ENCODE measurements at places on chromosomes 13 and 19. TPM values are rescaled to one million over a fixed set of nuclear protein-coding genes. Genes with fewer than 3 reads are reported as not detected.

DNA sequence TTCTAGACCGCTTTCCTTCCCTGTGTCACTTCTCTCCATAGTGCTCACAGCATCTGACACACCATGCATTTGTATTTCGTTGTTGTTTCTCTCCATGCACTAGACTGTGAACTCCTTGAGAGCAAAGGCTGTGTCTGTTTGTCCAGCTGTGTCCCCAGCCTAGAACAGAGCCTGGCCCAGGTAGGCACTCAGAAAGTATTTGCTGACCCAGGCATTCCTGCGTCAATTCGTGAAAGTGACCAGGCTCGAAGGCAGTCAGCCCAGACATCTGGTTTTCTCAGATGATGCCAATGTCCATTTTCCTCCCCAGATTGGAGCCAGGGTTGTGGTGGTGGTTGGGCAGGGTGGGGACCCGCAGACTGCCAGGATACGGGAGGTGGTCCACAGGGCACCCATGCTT is 164.8 kb downstream of the ZNF536 start:
- H3K4me1 ChIP-seq, result no peaks in the 10 kb centered on the region
- H3K4me3 ChIP-seq, result no peak overlapping the region
- no peaks in the 10 kb centered on the region for H3K36me3 ChIP-seq
- DNase-seq, result no peak
- H3K27me3 ChIP-seq, result no peaks in the 10 kb centered on the region

DNA sequence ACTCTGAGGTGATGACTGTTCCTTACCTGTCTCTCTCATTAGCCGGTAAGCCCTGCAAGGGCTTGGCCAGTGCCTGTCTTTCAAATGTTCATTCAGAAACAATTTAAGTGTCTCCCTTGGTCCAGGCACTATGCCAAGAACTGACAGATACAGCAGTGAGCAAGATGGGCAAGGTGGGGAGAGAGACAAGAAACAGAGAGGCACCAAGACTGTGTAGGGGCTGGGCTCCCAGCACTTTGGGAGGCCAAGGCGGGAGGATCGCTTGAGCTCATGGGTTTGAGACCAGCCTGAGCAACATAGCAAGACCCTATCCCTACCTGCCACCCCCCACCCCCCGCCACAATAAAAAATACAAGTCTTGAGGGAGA is 1.3 kb upstream of the CCNE1 start:
- no peaks in the 10 kb centered on the region for H3K27me3 ChIP-seq
- no peak overlapping the region for H3K4me3 ChIP-seq
- H3K27ac ChIP-seq, result no peak overlapping the region
- no peak for DNase-seq
- H3K4me1 ChIP-seq, result peaks cover 28% of the 10 kb centered on the region

The RFPL4A gene
- not detected for total RNA-seq

DNA sequence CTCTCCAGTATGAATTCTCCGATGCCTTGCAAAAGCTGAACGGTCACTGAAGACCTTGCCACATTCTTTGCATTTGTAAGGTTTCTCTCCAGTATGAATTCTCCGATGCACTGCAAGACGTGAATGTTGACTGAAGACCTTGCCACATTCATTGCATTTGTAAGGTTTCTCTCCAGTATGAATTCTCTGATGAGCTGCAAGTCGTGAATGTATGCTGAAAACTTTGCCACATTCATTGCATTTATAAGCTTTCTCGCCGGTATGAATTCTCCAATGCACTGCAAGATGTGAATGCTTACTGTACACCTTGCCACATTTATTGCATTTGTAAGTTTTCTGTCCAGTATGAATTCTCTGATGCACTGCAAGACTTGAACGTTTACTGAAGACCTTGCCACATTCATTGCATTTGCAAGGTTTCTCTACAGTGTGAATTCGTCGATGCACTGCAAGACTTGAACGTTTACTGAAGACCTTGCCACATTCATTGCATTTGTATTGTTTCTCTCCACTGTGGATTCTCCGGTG is 20.0 kb upstream of the ZNF841 start:
- no peak overlapping the region for H3K27ac ChIP-seq
- DNase-seq, result no peak
- H3K4me1 ChIP-seq, result no peaks in the 10 kb centered on the region
- H3K27me3 ChIP-seq, result no peaks in the 10 kb centered on the region
- peaks cover 7% of the 10 kb centered on the region for H3K36me3 ChIP-seq

The GPX4 gene
- total RNA-seq, result 495 TPM

GRCh38 chr19:4695224-4695731 is 25.1 kb upstream of the MYDGF start:
- peaks cover 11% of the 10 kb centered on the region for H3K4me1 ChIP-seq
- H3K36me3 ChIP-seq, result no peaks in the 10 kb centered on the region
- H3K27ac ChIP-seq, result no peak overlapping the region
- no peak overlapping the region for H3K4me3 ChIP-seq
- no peaks in the 10 kb centered on the region for H3K27me3 ChIP-seq
- DNase-seq, result no peak

DNA sequence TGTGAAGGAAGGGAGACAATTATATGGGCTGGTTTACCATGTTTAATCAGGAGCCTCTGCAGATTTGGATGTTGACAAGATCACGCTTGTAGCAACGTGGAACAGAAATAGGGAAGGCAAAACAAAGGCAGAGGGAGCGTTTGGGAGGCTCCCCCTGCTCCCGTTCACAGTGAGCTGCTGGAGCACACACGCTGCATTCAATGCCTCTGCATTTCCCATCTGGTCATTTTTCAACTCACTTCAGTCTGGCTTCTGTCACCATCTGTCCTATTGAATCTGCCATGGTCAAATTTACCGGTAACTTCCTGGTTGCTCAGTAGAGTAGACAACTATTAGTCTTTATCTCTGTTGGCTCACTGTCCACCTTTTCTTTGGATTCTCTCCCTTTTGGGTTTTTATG is 91.0 kb downstream of the NHLRC3 start:
- H3K27me3 ChIP-seq, result no peaks in the 10 kb centered on the region
- no peak for DNase-seq
- H3K4me3 ChIP-seq, result no peak overlapping the region
- no peaks in the 10 kb centered on the region for H3K36me3 ChIP-seq
- H3K4me1 ChIP-seq, result no peaks in the 10 kb centered on the region
- no peak overlapping the region for H3K27ac ChIP-seq

DNA sequence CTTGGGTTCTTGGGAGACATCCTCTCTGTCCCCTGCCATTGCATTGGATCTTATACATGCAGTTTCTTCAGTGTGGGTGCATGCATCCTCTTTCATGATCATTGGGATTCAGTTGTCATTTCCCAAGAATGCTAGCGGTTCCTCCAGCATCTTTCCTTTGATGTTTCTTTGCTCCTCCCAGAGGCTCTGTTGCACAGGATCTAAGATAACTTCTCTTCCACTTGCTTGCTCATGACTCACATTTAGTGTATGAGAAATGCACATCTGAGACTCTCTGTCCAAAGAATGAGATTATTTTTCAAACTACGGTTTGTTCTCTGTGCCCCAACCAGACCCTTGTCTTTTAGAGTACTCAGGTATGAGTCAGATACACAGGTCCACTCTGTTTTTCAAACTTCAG is 197.1 kb downstream of the NDFIP2 start:
- no peaks in the 10 kb centered on the region for H3K4me1 ChIP-seq
- DNase-seq, result no peak
- no peaks in the 10 kb centered on the region for H3K27me3 ChIP-seq
- H3K27ac ChIP-seq, result no peak overlapping the region

DNA sequence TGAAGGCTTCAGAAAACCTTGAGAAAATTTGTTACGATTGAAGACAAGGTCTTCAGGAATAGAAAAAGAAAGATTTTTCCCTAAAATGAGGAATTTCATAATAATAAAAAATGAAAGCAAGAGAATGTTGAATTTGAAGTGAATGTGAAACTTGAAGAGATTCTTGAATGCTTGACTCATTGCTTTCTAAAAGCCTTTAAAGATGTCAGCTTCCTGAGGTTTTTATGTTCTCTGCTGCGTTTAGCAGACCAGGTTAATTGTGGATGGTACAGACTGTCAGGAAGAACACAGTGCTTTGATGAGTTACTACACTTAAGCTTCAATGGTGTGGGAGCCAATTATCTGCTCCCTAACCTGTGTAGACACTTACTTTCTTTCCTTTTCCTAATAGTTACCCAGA is 96.3 kb upstream of the FNDC3A start:
- H3K36me3 ChIP-seq, result no peaks in the 10 kb centered on the region
- H3K27ac ChIP-seq, result no peak overlapping the region
- no peaks in the 10 kb centered on the region for H3K4me1 ChIP-seq
- H3K4me3 ChIP-seq, result no peak overlapping the region

DNA sequence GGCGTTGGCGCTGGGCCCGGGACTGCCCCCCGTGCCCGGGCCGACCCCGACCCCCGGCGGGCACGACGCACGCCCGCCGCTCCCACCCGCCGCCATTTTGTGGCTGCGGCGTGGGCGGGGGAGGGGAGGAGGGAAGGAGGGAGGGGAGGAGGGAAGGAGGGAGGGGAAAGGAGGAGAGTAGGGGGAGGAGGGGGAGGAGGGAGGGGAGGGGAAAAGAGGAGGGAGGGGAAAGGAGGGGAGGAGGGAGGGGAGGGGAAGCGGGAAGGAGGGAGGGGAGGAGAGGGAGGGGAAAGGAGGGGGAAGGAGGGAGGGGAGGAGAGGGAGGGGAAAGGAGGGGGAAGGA is at the start of gene BTBD2:
Gene BTBD2, minus strand, starts transcription at position 107 of the 343 bp plus-strand sequence. Its CDS starts 11 bp downstream, at position 96.
- H3K4me1 ChIP-seq, result no peaks in the 10 kb centered on the region
- H3K27me3 ChIP-seq, result no peaks in the 10 kb centered on the region
- peak within 1 kb of the TSS; percentile 67 for H3K4me3 ChIP-seq
- H3K27ac ChIP-seq, result peak within 1 kb of the TSS; percentile 71

The OCEL1 gene
- total RNA-seq, result 3.3 TPM

DNA sequence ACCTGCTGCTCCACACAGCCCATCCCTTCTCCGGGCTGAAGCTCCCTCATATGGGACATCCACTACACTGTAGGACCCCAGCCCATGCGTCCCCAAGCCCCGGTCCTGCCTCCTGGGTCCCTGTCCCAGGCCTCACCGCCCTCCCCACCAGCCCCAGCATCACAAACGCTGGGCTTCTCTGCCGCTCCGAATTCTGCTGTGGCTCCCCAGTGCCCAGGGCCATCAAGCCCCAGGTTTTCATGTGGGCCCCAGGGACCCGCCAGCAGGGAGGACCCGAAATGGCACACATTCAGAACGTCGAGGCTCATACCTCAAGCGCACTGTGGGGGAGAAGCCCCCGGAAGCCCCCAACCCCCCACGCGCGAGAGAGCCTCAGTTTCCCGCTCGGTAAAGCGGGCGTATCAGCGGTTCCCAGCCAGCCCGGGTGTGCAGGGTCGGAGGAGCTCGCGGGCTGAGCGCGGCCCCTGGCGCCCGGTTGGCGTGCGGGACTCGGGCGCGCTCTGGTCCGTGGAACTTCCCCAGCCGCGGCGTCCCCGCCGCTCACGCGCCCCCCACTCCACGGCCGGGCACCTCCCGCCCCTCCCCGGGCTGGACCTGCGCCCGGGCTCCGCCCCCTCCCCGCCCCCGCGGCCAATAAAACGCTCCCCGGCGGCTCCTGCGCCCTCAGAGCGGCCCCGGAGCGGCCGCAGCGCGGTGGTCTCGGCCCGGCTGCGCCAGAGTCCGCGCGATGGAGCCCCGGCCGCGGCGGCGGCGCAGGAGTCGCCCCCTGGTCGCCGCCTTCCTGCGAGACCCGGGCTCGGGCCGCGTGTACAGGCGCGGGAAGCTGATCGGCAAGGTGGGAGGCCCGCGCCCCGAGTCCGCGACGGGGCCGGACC is at the start of gene PLK5:
Gene PLK5, plus strand, starts transcription at position 666 of the 875 bp plus-strand sequence. CDS start 2,920 bp downstream, outside the sequence.
- no peak within 1 kb of the TSS for H3K27ac ChIP-seq
- H3K27me3 ChIP-seq, result peaks cover 51% of the 10 kb centered on the region
- no peaks in the 10 kb centered on the region for H3K36me3 ChIP-seq
- H3K4me3 ChIP-seq, result peak within 1 kb of the TSS; percentile 10

Data from tibial nerve (tissue), 4 donors.